ENCODE measurements at places on chromosomes 3 and 15. TPM values are rescaled to one million over a fixed set of nuclear protein-coding genes. Genes with fewer than 3 reads are reported as not detected.

DNA sequence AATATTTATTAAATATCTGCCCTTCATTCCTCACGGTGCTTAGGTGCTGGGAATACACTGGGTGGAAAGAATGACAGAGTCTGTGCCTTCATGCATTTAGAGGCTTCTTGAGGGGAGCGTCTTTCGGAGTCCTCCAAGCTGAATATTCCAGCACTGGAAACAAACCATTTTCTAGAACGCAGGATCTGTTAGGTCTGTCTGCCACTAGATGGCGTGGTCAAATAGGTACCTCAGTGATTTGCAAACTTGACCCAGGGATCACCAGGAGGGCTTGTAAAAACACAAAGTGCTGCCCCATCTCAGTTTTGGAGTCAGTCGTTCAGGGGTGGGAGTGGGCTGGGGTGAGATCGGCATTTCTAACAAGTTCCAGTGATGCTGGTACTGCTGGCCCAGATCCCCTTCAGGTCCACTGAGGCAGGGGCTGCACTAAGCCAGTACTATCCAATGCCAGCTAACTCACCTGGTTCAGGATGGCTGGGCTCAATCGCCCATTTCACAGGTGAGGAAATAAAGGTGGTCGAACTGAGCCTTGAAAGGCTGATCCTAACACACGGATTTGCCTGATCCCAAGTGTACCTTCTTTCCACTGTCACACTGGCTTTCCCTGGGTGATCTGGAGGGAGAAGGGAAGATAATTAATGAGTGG lies 14.8 kb downstream of the ARNT2 start:
- DNase-seq: peak; percentile 30

DNA sequence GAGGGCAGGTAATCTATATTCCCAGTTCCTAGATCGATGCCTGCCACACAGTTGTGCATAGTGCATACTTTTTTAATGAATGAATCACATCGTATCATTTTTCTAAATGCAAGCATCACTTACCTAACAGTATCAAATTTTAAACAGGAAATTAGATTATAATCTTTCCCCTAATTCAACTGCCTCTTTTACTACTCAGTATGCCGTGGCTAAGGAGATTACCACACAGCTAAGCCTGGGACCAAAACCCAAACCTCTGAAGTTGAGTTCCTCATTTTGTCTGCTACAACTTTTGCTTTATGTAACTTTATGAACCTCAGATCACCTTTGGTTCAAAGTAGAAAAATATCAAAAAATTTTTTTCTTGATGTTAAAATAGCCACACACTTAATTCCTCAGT lies 53.2 kb upstream of the FNDC3B start:
- no peak for DNase-seq

DNA sequence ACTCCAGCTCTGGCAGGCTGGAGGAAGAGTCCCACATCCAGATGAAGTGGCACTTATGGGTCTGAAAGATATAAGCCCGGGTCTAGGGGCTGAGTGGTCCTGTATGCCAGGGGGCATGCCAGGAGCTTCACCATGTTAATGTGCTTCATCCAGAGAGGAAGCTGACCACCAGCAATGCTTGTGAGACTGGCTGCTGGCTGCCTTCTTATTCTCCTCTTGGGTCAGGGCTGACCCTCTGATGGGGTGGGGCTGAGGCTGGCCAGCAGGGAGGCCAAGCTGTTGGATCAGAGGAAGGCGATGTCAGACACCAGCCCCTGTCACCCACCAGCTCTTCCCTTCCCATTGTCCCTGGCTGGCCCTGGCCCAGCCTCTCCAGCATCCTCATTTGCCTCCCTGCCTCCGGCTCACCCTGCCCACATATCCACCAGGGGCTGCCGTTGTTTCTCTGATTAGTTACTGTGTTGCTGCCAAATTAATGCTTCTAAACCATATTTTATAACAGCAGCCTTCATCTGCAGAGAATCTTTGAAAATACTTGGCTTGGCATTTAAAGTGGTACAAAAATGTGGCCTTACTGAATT lies 20.4 kb upstream of the PSTPIP1 start:
- peak; percentile 42 for DNase-seq

DNA sequence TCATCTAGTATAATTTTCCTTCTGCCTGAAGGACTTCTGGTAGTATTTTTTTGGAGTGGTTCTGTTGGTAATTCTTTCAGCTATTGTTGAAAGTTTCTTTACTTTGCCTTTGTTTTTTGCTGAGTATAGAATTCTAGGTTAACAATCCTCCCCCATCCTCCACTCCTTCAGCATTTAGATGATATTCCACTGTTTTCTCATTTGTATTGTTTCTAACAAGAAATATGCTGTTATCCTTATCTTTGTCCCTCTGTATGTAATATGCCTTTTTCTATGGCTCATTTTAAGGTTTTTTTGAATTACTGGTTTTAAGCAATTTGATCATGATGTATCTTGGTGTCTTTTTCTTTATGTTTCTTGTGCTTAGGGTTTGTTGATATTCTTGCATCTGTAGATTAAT lies 53.9 kb downstream of the KLF15 start:
- no peak for DNase-seq

DNA sequence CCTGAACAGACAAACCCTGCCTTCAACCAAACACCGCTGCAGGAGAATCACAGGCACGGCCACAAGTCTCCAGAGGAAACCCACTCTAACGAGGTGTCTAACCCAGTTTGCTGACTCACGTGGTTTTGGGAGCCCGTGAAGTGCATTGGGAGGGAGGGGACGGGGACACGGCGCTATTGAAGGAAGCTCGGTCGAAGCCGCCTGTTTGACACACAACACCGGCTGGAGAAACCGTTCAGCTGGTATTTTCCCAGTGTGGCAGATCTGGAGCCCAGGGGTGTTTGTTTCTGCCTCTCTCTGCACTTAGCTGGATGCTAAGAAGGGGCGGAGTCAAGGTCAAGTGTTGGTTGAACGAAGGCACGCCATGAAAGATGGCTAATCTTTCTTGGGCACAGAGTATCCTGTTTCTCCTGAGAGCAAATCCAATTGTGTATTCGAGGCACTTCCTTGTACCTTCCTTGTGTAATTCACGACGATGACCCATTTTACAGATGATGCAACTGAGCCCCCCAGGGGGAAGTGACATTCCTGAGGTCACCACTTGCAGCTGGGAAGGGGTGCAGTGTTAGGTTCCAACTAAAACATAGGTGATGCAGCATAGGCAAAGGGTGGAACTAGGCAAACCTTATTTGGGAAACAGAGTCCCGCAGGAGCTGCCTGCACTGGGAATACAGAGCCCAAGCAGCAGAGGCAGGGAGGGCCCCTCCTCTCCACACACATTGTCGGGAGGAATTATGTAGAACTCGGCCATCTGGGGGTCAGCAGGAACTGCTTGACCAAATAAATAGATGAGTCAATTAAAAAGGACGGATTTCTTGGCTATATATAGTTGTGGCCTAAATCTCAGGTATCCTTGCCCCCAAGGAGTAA lies 22.5 kb downstream of the SLC6A6 start:
- DNase-seq: peak; percentile 45

GRCh38 chr3:30469133-30469532 lies 137.3 kb upstream of the TGFBR2 start:
- no peak for DNase-seq

GRCh38 chr3:23217872-23218554 lies 14.9 kb downstream of the UBE2E2 start:
- no peak for DNase-seq

DNA sequence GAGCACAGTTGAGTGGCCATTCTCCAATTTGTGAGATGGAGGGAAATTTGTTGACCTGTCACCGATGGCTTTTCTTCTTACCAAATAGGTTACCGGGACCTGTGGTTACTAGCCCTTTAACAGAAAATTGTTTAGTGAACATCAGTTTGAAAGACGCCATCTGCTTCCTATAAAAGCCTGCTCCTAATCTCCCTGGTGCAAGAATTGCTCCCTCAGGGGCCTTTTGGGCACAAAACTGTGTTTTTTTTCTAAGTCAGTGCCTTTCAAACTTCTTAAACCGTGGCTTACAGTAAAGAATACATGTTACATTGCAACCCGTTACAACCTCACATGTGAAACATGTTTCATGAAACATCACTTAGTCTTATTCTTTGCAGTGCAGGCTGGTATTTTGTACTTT lies 15.0 kb downstream of the CACNA2D3 start:
- DNase-seq: no peak

GABRR3 gene
- not detected for total RNA-seq

PLXNA1 gene
- total RNA-seq: 6.7 TPM

RAD51 gene
- total RNA-seq: 73.5 TPM

TTLL13 gene
- 0.46 TPM for total RNA-seq

ALCAM gene
- 22.0 TPM for total RNA-seq
